ENCODE measurements at places on chromosomes 7 and 10.

- no peak for DNase-seq
These were observed 11.1 kb downstream of the LIPA start for GRCh38 chr10:89240519-89240918.

DNA sequence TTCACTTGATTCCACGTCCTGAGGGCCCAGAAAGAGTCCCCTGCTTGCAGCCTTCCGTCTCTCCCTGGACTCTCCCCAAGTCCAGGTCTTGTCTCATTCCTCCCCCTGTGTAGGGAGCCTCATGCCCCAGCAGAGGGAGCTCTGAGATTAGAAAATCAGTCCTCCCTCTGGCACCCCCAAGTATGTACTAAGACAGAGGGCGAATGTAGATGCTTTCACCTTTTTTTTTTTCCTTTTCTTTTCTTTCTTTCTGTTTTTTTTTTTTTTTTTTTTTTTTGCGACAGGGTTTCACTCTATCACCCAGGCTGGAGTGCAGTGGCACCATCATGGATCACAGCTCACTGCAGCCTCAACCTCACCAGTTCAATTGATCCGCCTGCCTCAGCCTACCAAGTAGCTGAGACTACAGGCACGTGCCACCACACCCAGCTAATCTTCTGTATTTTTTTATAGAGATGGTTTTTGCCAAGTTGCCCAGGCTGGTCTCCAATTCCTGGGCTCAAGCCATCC lies 10.3 kb downstream of the SFXN3 start:
- DNase-seq: peak; percentile 85

- DNase-seq: no peak
These were observed 36.7 kb upstream of the BNIP3 start for GRCh38 chr10:132018446-132018845.

- DNase-seq: no peak
These were observed 111.9 kb downstream of the SEMA3D start for GRCh38 chr7:85074992-85075391.

DNA sequence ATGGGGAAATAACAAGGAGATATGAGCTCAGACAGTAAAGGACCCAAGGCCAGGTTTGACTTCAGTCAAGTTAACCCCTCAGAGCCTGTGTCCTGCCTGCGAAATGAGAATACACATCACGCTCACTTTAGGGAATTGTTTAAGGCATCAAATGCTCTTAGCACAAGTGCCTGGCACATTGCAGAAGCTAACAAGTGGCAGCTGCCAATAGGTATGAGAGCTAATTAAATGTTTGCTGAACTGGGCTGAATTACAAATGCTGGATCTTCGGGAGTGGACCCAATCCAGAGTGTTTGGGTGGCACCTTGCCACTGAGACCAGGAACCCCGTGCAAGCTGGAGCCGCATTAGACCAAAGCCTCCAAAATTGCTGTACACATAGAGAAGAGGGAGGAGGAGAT lies 136.8 kb downstream of the C10orf90 start:
- no peak for DNase-seq

GRCh38 chr7:2837496-2837895 lies 6.6 kb downstream of the GNA12 start:
- no peak for DNase-seq

DNA sequence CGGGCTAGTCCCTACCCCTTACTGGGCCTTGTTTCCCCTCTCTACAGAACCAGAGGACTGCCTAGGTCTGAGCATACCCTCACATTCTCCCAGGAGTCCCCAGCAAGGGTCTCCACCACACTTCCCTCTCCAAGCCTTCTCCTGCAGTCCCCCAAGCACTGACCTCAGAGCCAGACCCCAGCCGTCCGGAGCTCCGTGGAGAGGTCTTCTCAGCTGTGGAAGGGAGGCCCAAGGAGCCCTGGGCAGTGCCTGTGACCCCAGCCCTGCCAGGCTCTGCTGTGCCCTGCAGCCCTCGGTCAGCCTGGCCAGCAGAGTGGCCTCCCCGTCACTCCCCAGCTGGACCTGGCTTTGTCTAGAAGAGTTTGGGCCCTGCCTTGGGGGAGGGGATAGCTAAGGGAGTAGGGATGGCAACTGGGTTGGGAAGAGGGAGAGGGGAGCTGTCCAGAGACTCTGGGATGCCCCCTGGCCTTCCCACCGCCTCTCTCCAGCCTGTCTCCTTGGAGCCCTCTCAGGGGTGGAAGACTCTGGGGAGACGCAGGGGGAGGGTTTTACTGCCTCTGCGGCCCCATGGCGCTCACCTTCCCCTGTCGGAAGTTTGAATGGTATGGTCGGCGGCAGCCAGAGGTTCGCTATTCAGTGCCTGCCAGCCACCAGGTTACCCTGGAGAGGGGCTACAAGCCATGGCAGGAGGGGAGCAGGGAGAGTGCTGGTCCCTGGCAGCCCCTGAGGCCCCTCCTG lies at the start of gene C10orf105:
C10orf105 (minus strand) TSS at position 315 of the 738 bp plus-strand sequence. CDS start 3,441 bp downstream, outside the sequence.
- DNase-seq: no peak

DNA sequence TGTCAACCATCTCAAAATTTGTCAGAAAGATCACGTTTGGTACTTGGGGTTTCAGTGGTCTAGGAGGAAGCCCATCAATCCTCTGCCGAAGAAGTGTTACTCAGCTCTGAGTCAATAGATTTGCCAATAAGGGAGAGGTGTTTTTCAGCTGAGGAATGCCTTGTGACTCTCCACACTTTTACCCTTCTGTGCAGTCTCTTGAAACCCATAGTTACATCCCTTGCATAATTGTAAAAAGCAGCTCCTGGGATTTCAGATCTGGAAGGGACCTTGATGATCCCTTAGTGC lies 47.5 kb downstream of the INSYN2A start:
- DNase-seq: no peak

DNA sequence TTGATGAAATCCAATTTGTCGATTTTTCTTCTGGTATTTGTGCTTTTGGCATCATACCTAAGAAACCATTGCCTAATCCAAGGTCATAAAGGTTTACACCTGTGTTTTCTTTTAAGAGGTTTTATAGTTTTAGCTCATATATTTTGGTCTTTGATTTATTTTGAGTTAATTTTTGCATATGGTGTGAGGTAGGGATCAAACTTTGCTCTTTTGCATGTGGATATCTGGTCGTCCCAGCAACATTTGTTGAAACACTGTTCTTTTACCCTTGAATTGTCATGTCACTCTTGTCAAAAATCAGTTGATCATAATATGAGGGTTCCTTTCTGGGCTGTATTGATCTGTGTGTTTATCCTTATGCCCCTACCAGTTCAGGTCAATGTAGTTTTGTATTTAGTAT lies 232.5 kb upstream of the SH2B2 start:
- no peak for DNase-seq

DNA sequence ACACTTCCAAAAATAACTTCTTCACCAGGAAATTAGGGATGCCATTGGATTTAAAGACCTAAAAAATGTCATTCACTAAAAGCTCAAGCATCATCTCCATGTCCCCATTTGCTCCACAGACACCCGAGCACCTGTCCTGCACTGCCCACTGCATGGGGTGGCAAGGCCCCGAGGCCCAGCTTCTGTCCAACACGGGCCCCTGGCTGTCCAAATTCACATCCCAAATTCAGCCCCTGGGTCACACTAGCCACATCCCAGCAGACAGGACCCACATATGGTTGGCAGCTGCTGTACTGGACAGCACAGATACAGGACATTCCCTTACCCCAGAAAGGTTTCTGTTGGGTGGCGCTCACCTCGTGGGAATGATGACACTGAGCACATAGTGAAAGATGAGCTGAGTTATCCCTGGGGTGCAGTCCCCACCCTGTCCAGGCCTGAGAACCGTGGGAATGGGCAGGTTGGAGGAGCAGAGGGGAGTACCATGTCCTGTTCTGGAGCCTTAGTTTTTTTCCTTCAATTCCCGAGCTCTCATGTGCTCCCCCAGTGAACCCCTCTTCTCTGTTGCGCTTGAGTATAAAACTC lies 55.3 kb downstream of the CSGALNACT2 start:
- DNase-seq: no peak

DNA sequence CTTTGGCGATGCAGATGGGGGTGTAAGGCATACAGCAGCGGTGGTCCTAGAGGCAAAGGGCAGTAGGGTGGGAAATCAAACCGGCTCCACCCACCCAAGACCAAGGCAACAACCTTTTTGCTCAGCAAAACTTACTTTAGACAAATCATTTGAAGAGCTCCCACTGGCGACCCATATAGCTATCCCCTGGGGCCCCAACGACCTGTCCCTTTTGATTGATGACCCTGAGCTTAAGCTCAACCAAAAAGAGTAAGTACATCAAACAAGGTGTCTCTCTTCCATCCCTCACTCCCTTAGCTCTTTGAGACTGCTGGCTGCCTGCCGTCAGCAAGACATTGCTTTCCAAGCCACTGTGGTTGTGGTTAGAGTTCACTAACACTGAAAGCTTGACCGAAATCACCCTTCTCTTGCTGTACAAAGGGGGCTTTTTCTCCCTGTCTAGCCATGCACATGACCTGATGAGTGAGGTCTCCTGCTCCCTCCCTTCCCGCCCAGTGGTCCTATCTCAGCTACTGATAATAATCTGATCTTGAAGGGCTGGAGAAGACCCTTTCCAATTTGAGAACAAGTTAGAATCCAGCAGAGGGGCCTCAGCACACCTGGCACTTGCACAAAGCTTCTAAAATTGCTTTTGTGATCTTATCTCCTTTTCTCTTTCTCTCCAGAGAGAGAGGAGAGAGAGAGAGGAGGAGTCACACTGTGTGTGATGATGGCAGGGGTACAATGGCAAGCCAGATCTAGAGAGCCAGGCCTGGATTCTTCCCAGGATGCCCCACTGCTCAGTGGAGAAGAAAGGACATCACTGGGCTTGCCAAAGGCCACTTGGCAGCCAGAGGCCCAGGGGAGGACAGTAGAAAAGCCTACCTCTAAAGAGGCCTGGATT lies 42.2 kb downstream of the XPNPEP1 start:
- DNase-seq: no peak

- no peak for DNase-seq
These were observed 98.1 kb upstream of the AGBL3 start for GRCh38 chr7:134888141-134888740.

DNA sequence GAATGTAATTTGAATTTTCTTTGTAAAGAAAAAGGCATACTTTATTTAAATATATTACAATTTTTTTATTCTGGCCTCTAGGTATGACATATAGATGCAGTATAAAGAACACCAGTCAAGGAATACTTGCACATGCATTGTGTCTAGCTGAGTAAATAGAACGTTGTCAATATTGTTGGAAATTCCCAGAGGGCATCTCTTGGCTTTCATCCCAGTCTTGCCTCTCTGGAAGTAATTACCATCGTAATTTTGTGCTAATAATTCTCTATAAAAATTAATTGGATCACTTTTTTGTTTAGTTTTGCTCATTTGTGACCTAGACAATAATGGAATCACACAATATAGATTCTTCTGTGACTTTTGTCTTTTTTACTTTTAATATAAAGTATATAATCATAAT lies 1052.3 kb upstream of the CELF2 start:
- DNase-seq: no peak

- DNase-seq: no peak
These were observed 255.1 kb upstream of the LRRN3 start for GRCh38 chr7:110835849-110836248.

DNA sequence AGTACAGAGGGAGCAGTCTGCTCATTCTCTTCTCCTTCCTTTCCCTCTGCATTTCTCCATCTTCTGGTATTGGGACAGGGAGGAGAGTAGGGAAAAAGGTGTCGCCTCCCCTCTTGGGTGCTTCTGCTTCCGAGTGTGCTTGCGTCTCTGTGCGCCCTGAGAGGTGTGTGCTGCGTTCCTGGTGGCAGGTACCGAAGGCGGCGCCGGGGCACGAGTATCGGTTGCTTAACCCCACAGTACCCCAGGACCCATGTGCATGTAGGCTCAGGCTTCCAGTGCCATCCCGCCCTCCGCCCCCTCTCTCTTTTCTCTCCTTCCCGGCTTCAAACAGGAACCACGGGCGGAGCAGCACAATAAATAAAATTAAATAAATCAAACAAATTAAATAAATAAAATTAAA lies 169.3 kb upstream of the GLI3 start:
- no peak for DNase-seq

DNA sequence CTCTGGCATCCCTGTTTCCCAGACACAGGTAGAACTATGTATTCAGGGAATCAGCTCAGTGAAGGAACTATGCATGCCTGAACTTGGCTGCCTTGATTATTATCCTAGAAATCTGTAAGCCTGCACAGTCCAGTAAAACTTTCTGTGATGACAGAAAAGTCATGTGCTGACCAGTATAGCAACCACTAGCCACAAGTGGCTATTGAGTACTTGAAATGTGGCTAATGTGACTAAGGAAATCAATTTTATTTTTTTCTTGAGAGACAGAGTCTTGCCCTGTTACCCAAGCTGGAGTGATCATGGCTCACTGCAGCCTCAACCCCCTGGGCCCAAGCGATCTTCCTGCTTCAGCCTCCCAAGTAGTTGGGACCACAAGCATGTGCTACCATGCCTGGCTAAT lies 3.5 kb downstream of the EXOSC1 start:
- no peak for DNase-seq

DNA sequence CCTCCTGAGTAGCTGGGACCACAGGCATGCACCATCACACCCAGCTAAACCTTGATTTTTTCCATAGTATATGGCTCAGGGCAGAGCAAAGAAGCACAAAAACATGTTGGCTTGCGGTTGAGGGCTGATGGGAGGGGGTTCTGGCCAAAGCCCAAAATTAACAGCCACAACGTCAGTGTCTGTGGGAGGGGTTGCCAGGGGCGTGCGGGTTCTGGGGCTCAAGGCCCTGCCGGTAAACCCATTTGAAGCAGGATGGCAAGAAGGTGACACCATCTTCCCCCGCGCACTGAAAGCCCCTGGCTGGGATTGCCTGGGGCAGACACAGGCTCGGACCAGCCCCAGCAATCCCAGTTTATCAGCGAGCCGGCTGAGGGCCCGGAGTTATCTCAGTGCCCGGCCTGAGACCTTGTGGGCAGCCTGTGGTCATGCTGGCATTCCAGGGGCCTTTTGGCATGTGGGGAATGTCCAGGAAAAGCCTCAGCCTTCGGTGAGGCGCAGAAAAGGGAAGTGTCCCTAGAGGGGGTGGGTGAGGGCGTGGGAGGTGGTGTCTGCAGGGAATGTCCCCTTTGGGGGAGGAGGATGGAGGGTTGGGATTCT lies 167.7 kb upstream of the TNRC18 start:
- DNase-seq: no peak

- no peak for DNase-seq
These were observed 70.8 kb upstream of the TEX47 start for GRCh38 chr7:88866265-88866863.

DNA sequence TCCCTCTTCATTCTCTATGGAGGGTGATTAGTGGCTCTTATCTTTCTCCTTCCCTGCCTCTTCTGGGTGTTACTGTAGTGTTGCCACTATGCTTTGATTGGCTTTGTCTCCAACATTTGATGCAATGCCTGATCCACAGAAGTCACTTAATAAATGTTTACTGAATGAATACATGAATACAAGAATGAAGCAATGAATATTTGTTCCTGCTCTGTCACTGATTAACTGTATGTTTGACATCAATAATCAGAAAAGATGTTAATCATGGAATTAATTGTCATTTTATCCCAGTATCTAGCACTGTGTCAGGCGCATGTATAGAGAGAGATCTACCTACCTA lies 4.3 kb downstream of the ANK3 start:
- no peak for DNase-seq

DNA sequence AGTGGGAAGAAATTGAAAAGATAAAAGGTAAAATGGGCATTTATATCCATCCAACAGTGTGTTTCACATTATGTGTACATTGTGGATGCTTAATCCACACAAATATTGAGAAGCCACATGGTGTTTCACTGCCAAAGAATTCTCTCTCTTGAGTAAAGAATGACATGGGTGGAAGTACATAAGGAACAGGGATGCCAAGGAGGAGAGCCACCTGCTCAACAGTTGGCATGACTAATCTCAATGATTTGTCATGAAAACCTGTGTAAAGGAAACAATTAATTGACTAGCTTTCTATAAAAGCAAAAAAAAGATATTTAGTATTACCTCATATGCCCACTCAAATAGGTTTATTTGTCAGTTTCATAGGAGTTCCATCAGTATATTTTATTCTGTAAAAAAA lies 43.1 kb downstream of the MAGI2 start:
- DNase-seq: no peak

Measured in HEK293T (cell line).